WERI-Rb-1 (cell line): ENCODE measurements at places on chromosomes 3 and 15.

DNA sequence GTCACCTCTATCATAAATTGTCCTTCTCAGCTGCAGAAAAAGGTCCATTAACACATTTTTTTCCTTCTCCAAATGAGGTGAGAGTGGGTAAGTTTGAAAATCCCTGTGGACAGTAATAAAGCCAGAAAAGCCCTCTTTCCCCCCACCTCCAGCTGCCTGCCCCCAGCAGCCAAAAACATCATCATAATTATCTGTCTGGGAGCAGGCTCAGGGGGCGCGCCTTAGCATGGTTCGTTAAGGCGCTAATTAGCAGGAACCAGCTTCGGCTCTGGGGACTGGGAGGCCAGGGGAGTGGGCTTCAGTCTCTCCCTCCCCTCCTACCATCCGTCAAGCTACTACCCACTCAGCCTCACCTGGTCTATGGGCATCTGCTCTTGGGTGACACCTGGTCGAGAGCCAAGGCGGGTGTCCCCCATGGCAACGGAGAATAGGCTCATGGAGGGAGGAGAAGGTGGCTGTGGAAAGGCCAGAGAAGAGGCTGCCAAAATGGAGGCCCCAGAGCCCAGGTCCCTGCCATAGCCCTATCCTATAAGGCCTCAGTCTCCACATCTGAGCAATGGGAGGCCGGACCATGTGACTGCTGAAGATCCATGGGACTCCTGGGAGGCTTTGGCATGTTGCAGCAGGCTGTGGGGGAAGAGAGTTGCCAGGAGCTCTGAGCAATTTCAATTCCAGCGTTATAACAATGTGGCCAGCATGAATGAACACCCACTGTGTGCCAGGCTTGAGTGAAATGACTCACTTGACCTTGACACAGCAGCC is 140.1 kb upstream of the LINGO1 start:
- no peak for DNase-seq

- DNase-seq, result peak; percentile 42
These were observed 46.2 kb downstream of the PTH1R start for GRCh38 chr3:46923559-46924350.

DNA sequence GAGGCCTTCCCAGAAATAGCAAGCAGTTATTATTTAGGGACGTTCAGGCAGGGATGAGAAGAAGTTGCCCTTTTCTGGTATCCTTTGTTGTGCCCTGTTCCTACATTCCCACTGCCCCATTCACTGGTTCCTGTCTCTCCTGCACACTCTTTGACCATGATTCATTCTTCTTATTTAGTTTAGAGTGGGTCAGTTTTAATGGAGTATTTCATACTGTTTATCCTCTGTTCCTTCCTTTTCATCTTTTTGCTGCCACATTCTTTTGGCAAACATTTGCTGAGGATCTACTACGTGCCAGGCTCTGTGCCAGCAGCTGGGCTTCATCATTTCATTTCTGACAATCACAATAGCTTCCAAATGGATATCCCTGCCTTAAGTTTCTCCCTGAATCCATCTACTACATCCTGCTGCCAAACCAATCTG is 11.8 kb upstream of the EID1 start:
- no peak for DNase-seq

DNA sequence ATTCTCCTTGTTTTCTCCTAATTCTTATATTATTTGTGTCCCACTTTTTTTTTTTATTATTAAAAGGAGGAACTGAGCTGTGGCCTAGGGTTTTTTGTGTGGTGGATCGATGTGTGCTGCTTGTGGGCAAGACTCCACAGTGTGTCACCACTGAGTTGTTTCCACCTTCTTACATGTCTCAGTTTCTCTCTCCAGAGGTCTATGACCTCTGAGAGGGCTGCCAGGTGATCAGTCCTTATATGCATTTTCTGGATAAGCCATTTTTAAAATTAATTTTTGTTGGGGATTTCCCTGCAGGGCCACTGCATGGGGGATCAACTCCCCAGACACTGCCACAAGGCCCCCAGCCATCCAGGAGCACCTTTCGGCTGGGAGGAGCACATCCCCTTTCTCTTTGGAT is 27.8 kb downstream of the IQCF6 start:
- DNase-seq, result no peak

DNA sequence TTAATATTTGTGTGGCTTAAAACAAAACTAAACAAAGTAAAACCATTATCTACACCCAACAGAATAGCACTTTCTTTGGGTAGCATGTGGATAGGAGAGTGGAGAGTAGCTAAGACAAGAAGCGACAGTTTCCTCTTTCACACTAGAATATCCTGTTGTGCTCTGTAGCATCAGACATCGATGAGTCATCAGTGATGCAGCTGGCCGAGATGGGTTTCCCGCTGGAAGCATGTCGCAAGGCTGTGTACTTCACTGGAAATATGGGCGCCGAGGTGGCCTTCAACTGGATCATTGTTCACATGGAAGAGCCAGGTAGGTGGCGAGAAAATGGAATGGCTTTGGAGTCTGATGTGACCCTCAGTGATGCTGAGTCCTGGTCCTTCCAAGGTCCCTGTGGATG is 108.1 kb downstream of the USP13 start:
- DNase-seq, result no peak

GRCh38 chr3:156705761-156706616 is 31.6 kb downstream of the TIPARP start:
- no peak for DNase-seq

DNA sequence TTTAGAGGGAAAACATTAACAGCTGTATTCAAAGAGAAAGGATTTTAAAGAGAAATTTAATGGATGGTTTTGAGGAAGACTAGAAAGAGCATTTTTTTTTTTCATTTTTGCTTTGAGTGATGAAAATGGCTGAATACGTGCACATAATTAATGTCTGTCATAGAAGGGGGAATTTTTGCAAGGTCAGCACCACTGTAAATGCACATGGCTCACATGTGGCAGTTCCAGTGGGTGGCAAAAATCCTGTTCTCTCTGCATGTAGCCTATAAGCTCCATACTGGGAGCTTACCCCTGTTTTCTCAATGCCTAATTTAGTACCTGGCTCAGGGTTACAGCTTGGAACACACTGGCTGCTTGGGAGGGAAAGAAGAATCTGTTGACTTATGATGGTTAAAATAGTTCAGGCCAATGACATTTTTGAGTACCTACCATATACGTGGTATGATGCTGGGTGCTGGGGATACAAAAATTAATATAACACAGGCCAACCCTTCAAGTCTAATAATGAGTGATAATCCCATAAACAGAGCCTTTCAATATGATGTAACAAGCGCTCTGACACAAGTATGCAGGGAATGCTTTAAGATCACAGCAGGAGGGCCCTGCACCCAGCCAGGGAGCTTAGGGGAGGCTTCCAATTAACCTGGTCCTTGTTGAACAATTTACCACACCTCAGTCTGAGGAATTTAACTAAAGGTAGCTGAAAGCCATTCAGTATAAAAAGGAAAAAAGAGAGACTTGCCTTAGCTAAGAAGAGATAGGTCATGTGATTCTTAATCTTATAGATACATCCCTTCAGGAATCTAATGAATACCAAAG is 33.0 kb downstream of the HSPBAP1 start:
- DNase-seq, result no peak

GRCh38 chr15:58212909-58213526 is 74.8 kb downstream of the AQP9 start:
- DNase-seq, result peak; percentile 38

DNA sequence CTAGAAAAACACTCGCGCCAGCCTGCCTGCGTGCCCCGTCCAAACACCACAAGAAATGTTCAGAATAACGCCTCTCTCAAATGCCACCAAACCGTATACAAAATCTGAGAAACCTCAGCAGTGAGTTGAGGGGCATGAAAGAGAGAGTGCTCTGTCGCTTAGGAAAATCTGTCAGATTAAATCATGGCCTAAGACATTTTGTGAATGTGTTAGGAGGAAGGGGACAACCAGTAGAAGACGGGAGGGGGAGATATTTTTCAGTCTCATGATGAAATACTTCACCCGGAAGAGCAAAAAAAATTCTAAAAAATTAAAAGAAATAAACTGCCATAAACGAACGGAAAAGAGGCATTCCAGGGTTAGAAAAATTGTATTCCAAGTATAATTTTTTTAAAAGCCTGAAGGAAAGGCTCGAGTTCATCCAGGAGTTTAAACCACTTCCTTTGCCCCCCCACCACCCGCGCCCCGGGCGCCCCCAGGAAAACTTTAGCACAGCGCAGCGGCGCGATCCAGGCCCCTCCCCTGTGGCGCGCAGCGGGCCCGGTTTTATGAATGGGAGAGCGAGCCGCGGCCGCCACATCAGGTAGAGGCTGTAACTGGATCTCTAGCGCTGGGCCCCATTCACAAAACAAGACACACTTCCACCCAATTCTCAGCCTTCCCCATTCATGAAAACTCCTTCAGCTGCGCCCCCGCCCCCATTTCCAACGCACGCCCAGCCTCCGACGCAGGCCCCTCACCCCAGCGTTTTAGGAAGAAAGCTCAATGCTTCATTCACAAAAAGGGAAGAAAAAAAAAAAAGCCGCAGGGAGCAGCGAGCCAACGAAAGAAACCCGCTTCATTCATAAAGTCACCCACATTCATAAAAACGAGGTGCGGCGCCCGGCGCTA is 1.4 kb downstream of the ETV5 start:
- DNase-seq, result peak; percentile 60

DNA sequence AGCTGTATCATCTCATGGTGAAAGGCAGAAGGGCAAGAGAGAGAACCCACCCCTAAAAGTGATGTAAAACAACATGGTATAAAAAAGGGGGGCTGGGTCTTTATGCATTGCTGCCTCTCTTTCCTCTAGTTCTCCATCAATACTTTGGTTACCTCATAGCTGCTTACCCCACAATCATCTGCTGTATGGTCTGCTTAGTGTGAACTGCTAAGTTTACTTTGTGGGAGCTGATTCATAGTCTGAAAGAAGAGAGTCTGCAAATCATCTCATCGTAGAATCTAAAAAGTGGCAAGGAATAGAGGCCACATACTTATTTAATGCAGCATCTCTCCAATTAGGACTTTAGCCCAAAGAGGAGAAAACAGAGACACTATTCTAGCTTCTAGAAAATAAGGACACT is 546.8 kb downstream of the GBE1 start:
- DNase-seq, result no peak

DNA sequence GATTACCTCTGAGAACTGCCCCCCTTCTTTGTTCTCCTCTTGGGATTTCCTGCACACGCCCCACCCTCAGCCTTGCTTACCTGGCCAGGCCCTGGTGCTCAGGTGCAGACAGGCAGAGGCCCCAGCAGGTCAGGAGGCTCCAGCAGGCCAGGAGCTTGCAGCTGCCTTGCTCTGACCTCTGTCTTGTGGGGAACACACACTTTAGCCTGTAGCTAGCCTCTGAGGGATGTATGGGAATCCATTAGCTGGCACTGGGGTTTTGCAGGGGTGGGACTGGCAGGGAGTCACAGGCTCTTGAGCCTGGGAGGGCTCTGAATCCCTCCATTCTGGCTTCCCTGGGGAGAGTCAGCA is 2.7 kb downstream of the SMAD6 start:
- DNase-seq, result no peak

- DNase-seq, result peak; percentile 51
These were observed 30.7 kb upstream of the ST3GAL6 start for GRCh38 chr3:98732286-98733052.

GRCh38 chr3:33681667-33682066 is 36.4 kb downstream of the CLASP2 start:
- DNase-seq, result no peak

DNA sequence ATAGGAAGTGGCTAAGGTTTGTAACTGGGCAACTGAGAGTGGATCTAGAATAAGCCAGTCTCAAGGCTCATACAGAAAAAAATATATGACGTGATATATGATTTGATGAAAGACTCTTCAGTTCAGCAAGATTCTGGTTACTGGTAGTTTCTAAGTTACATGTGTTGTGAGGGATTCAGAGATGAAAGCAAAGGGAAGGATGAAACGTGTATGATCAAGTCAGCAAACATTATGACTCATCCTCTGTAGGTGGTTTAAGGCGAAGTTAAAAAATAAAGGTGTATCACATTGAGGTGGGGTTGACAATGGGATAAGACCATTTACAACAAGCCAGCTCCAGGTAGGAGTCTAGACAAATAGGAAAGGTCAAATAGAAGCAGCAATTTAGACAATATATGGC is 16.2 kb downstream of the TERC start:
- no peak for DNase-seq

DNA sequence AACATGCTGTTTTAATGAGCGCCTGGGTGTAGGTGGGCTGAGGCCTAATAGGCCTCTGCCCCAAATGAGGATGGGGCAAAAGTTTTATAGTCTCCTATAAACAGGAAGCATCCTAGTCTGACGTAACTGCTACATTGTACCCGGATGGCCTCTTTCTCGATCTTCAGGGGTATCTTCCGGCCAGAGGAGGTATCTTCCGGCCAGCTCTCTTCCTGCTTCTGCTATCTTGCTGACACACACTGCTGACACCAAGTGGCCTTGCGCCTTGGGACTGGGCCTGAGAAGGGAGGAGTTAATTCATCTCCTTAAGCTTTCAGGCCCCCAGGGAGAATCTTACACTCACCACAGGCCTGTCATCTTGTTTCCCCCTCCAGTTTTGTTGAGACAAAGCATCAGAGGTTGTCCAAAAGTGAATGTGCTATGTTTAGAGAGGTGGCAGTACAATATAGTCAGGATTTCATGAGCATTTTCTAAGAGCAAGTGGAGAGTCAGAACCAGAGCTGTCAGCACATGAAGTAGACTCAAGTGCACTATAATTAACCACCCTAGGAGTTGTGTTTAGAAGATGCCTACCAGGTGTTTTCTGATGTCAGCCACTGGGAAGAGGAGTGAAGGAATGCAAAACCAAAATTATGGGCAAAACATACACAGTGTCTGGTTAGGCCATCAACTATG is 15.6 kb upstream of the IGSF10 start:
- DNase-seq, result no peak

DNA sequence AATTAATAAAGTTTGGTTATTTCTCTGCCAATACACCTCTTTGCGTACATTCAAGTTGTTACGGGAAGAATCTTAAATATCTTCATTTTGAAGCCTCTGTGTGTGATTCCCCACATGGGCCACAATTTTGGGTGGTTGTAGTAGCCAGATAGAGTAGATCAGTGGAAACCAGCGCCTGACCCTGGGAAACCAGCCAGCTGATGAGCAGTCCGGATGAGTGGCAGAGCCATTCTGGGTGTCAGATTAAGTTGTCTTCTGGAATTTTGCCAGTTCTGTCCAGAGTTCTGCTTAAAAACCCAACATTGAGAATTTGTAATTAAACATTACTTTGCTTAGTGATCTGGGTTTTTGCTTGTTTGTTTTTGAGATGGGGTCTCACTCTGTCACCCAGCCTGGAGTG is 49.7 kb downstream of the MRPS25 start:
- DNase-seq, result no peak

GRCh38 chr3:23758253-23758838 is 47.4 kb upstream of the UBE2E1 start:
- DNase-seq, result no peak
